Memory B cell (primary cell): ENCODE measurements at places on chromosomes 6 and 20.

DNA sequence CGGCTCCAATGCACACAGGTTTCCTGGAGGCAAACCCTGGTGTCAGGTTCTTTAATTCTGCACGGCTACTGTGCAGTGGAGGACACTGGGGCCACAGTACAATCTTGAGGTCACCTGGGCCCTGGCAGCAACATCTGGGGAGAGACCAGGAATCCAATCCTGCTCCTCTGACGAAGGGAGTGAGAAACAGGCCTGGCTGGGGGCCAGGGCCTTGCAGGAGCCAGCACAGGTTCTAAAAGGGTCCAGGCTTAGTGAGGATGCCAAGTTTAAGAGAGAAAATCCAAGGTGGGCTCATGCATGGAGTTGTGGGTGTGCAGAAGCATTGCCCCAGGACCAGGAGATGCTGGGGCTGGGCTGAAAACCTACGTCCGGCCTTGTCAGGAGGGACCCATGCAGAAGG, 12.6 kb upstream of the THBS2 start:
- peaks cover 14% of the 10 kb centered on the region for H3K27me3 ChIP-seq
- no peak for DNase-seq
- no peak overlapping the region for H3K4me3 ChIP-seq

GRCh38 chr20:59829054-59829785, 104.2 kb downstream of the SYCP2 start:
- no peak for DNase-seq
- no peaks in the 10 kb centered on the region for H3K36me3 ChIP-seq
- H3K4me1 ChIP-seq, result no peaks in the 10 kb centered on the region
- no peak overlapping the region for H3K4me3 ChIP-seq
- H3K27me3 ChIP-seq, result peaks cover 19% of the 10 kb centered on the region

DNA sequence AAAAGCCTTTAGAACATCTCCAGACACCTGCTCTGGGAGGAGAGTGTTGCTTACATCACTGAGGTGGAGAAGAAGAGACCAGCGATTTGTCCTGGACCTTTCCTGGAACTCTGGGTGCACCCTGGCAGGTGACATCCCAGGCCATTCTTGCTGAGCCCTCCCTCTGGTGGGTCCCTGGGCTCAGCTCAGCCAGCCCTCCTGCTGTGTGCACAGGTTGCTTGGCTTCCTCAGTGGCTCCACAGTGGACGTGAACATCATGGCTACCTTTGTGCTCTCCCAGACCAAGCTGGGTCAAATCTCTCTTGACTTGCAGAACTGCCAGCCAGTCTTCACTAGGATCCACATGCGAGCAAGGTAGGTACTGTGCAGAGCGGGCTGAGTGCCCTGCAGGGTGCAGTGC, 19.9 kb upstream of the BPIFA2 start:
- DNase-seq, result no peak
- peaks cover 14% of the 10 kb centered on the region for H3K27me3 ChIP-seq
- H3K4me3 ChIP-seq, result no peak overlapping the region
- H3K4me1 ChIP-seq, result no peaks in the 10 kb centered on the region
- H3K36me3 ChIP-seq, result peaks cover 2% of the 10 kb centered on the region

DNA sequence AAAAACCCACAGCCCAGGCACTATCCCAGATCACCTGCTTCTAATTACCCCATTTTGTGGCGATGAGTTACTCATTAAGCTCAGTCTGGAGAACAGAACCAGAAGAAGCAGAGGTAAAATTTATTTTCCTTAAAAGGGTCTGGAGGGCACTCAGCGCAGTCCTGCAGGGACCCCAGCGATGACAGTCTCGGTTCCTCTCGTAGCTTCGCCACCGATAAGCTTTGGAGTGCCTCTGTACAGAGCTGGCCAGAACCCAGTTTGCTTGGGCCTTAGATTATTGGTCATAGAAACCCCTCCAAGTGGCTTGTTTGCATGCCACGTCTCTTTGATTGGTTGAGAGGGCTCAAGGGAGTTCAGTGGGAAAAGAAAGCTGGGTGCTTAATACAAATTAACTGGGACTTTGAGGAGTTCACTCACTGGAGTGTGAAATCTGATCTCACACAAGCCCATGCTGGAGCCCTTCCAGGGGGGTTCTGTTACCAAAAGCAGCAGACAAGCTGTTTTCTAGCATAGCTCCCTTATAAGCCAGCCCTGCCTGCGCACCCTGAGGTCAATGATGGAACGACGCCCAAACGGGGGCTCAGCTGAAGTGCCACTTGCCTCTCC, 158.5 kb upstream of the ARID1B start:
- peaks cover 13% of the 10 kb centered on the region for H3K4me1 ChIP-seq
- peaks cover 7% of the 10 kb centered on the region for H3K36me3 ChIP-seq
- no peak overlapping the region for H3K4me3 ChIP-seq
- H3K27me3 ChIP-seq, result peaks cover 1% of the 10 kb centered on the region
- no peak for DNase-seq
- H3K27ac ChIP-seq, result no peak overlapping the region

GRCh38 chr6:163083141-163083540, 331.4 kb upstream of the QKI start:
- no peak overlapping the region for H3K4me3 ChIP-seq
- H3K27ac ChIP-seq, result no peak overlapping the region
- H3K4me1 ChIP-seq, result no peaks in the 10 kb centered on the region
- no peak for DNase-seq
- peaks cover 2% of the 10 kb centered on the region for H3K36me3 ChIP-seq

DNA sequence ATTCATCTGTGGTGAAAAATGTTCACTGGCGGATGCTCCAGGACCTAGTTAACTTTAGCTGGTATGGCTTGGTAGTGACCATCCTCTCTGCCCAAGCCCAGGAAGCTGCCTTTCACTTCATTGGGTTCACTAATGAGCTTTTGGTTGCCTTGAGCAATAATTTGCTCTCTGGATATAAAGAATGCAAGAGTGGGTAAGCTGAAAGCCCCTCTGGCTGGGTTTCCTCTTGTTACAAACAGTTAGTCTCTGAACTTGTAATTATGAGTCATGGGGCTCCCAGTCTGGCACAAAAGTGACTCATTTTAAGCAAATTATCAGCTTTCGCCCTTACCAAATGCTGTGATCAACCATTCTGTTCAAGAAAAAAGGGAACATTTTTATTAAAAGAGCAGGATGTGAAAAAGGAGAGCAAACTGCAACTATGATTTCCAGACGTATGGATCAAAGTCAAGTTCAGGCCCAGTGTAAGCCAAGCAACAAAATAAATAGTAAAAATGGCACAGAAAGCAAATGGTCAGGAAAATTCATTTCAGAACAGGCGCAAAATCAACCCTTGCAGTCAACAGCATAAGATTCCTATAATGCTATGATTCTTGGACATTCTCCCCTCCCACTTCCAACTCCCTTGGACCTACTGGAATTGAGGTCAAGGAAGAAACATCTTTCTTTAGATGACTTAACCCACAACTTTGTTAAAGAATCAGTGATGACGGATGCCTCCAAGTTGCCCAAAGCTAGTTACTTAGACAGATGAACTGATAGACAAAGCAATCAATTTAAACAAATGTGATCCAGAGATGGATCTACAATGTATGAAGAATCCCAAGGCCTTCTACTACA, 130.0 kb upstream of the KCNK16 start:
- no peak overlapping the region for H3K27ac ChIP-seq
- no peak for DNase-seq
- no peaks in the 10 kb centered on the region for H3K36me3 ChIP-seq
- no peaks in the 10 kb centered on the region for H3K4me1 ChIP-seq
- no peak overlapping the region for H3K4me3 ChIP-seq
- peaks cover 17% of the 10 kb centered on the region for H3K27me3 ChIP-seq

GRCh38 chr6:67112120-67112519, 1405.1 kb upstream of the EYS start:
- H3K27me3 ChIP-seq, result no peaks in the 10 kb centered on the region
- no peaks in the 10 kb centered on the region for H3K36me3 ChIP-seq

DNA sequence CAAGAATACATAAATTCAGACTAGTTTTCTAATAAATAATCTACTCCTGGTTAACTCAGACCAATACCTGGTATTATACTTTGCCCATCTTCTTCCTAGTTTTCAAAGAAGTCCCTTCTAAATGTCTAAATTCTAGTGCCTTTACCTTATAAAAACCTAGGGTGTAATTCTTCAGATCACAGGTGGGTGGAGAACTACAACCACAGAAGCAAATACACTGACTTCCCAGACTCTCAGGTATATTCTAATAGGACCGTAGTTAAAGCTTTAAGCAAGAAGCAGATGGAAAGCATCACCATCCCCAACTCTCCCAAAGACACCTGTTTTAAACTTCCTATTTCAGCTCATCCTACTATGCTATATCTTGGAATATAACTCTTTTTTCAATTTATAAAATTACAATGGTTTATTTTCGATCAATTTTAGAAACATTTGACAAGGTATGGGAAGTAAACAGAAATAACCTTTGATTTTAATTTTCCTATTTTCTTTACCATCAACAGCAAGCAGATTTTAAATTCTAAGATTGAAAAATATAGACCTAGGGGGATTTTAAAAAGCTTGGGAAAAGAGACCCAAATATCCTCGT, 15.8 kb downstream of the MAN1A1 start:
- no peak for DNase-seq
- no peak overlapping the region for H3K27ac ChIP-seq
- peaks cover 1% of the 10 kb centered on the region for H3K36me3 ChIP-seq
- no peaks in the 10 kb centered on the region for H3K27me3 ChIP-seq
- peaks cover 22% of the 10 kb centered on the region for H3K4me1 ChIP-seq

GRCh38 chr20:59785986-59786795, 147.2 kb downstream of the SYCP2 start:
- H3K4me1 ChIP-seq, result no peaks in the 10 kb centered on the region
- no peaks in the 10 kb centered on the region for H3K36me3 ChIP-seq
- peaks cover 8% of the 10 kb centered on the region for H3K27me3 ChIP-seq
- H3K27ac ChIP-seq, result no peak overlapping the region
- no peak overlapping the region for H3K4me3 ChIP-seq

DNA sequence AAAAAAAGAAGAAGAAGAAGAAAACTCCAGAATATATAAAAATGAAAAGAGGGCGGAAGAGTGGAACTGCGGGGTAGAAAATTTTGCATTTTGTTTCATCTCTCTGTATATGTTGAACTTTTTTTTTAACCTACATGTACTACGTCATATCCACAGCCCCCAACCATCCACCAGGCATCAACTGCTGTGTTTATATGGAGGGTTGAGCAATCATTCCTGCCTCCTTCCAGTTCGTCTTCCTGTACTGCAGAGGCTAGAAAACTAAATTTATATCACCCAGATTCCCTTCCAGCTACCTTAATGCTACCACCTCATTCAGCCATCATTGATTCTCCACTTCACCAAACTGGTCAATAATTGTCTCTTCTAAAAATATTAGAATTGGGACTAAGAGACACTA, 9.5 kb upstream of the SIGLEC1 start:
- no peak for DNase-seq
- no peak overlapping the region for H3K4me3 ChIP-seq
- peaks cover 2% of the 10 kb centered on the region for H3K4me1 ChIP-seq
- no peak overlapping the region for H3K27ac ChIP-seq
- no peaks in the 10 kb centered on the region for H3K36me3 ChIP-seq

DNA sequence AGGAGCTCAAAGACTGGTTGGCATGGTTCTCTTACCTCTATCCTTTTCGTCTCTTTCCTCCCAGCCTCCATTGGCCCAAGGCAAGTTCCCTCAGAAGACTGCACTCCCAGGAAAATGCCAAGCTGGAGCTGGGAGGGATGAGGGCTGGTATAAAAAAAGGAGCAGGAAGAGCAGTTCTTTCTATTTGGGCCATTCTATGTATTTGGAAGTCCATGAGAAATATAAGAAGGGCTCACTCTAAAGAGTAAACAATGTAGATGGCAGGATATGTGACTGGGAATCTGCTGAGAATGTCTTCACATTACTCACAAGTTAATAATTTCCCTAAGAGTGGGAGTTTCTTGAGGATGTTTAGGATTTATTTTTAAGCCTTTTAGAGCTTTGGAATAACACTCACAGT, 36.6 kb upstream of the ADTRP start:
- no peaks in the 10 kb centered on the region for H3K4me1 ChIP-seq
- no peaks in the 10 kb centered on the region for H3K36me3 ChIP-seq
- no peak overlapping the region for H3K27ac ChIP-seq
- H3K4me3 ChIP-seq, result no peak overlapping the region
- DNase-seq, result no peak

DNA sequence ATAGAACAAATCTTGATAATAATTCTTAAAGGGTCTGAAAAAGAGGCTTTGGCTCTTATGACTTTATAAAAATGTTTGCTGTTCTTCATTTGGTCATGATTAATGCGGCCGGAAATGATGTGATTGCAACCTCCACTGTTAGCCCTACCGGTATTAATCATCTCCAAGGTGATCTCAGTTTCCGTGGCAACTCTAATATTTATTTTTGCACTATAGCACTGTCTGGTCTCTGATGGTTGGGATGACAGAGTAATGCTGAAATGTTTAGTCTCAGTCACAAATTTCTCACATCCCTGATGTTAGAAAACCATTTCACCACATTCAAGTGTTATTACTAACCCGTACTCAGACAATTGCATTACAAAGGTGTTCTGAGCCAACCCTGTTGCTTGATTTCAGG, 87.4 kb downstream of the TMEM200A start:
- no peaks in the 10 kb centered on the region for H3K36me3 ChIP-seq
- peaks cover 1% of the 10 kb centered on the region for H3K27me3 ChIP-seq
- no peak overlapping the region for H3K4me3 ChIP-seq
- no peak overlapping the region for H3K27ac ChIP-seq
- no peak for DNase-seq
- H3K4me1 ChIP-seq, result no peaks in the 10 kb centered on the region

DNA sequence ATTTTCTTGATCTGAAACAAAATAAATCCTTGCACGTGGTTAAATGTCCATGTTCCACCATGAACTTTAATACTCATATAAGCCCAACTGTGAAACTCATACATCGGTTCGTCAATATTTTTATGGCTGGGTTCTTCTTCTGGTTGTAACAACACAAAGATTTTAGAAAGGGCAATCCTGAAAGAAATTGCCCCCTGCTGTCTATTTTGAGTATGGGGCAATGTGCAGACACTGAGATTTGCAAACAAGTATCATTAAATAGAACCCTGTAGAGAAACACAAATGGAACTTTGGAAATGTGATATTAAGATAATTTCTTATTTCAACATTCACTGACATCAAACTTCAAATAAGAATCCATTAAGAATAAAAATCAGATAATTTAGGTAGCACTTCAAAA, 80.2 kb upstream of the PHACTR1 start:
- H3K27me3 ChIP-seq, result peaks cover 32% of the 10 kb centered on the region
- H3K27ac ChIP-seq, result no peak overlapping the region
- no peak overlapping the region for H3K4me3 ChIP-seq

- H3K27ac ChIP-seq, result no peak overlapping the region
- no peak for DNase-seq
- peaks cover 2% of the 10 kb centered on the region for H3K4me1 ChIP-seq
- no peaks in the 10 kb centered on the region for H3K27me3 ChIP-seq
- peaks cover 24% of the 10 kb centered on the region for H3K36me3 ChIP-seq
These were observed 272.4 kb downstream of the CDKAL1 start for GRCh38 chr6:20806669-20807068.
